GM03348 (cell line): ENCODE measurements at places on chromosomes 1 and 21.
A peak's percentile ranks its signal among the peaks of the same experiment; 100 is the strongest.

DNA sequence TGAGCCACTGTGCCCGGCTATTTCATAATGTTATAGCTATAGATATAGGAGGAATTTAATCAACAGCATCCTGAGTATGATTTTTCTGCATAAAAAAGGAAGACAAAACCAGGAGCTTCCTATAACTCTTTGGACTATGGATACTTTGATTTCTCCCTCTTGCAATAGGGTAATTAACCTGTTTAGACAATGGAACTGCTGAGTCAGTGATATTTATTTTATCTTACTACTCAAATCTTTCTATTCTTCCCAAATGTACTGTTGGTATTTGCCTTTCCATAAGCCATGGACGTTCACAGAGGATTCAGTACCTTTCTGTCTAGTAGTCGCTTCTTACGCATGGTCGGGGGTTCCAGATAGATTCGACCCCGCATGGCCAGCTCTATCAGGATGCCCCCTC is 33.6 kb downstream of the GOLPH3L start:
- no peak for DNase-seq

DNA sequence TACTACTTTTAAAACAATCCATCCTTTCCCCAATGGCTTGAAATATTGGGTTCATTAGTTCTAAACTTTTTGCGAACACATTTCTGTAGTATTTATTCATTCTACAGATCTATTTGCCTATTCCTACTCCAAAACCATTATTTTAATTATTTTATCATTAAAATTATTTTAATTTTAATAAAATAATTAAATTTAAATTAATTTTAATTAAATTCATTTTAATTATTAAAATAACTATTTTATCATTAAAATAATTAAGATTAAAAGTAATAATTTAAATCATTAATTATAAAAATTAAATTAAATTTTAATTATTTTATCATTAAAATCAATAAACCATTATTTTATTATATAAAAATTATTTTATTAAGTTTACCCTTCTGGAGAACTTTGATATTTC is 15.6 kb downstream of the EDEM3 start:
- DNase-seq = no peak

DNA sequence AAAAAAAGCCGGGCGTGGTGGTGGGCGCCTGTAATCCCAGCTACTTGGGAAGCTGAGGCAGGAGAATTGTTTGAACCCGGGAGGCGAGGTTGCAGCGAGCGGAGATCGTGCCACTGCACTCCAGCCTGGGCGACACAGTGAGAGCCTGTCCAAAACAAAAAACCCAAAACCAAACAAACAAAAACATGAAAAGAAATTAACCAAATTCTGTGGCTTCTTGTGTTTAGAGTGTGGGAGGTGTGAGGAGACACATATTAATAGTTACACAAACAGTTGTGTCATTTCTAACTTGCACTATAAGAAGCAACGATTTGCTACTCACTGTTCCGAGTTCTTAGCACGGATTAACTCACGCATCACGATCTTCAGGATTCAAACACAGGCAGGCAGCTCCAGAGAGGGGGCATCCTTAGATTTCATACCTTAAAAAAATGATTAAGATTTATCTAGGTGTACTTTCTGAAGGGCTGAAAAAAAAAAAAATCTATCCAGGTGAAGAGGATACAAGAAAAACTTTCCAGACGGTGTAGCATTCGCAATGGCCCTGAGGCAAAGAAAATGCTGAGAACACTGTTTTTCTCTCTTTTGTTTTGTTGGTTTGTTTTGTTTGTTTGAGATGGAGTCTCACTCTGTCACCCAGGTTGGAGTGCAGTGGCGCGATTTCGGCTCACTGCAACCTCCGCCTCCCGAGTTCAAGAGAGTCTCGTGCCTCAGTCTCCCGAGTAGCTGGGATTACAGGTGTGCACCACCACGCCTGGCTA is 713 bp upstream of the HMGCL start:
- no peak for DNase-seq

GRCh38 chr1:217244971-217245370 is 385.9 kb downstream of the GPATCH2 start:
- no peak for DNase-seq

- DNase-seq = no peak
These were observed 16.7 kb downstream of the SLC6A9 start for GRCh38 chr1:44014365-44015104.

DNA sequence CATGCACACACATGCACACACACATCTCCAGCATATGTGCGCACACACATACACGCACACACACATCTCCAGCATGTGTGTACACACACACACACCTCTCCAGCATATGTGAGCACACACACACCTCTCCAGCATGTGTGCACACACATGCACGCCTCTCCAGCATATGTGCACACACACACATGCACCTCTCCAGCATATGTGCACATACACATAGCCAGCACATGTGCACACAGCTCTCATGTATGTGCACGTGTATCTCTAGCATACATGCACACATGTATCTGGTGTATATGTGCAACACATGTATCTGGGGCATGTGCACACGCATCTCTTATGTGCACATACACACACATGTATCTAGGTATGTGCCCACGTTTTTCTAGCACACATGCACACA is 57.9 kb downstream of the SLC19A1 start:
- no peak for DNase-seq

DNA sequence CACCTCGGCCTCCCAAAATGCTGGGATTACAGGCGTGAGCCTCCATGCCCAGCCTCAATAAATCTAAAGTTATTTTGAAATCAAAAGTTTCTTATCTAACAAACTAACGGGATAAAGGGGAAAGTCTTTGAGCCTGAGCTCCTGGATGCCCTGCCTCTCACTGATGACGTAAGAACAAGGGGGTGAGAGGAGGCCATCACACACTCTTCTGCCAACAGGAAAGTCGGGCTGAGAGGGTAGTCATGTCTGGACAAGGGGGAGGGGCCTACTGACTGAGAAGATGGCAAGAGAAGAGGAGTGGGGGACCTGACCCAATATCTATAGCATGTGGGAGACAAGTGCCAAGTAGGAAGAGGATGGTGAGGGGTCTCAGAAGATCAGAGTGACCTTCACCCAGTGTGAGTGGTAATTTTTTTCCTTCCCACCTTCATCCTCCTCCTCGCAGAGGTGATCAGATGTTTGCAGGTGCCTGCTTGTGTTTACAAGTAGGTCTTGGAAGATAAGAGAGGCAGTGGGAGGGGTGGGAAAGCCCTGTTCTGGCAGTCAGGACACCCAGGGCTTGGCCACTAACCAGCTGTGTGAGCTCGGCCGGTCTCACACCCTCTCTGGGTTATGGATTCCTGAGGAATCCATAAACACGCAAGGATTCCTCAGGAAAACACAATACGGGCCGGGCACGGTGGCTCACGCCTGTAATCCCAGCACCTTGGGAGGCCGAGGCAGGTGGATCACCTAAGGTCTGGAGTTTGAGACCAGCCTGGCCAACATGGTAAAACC is 9.6 kb downstream of the UQCRHL start:
- DNase-seq = no peak

- DNase-seq = peak; percentile 48
These were observed 888 bp upstream of the COL18A1 start for GRCh38 chr21:45403825-45404729.

GRCh38 chr1:9349331-9349851 is 56.7 kb downstream of the SPSB1 start:
- no peak for DNase-seq
